Progenitor cell of endocrine pancreas (in vitro differentiated cells): ENCODE measurements at places on chromosomes 3 and 15.

GRCh38 chr3:171415070-171415469, 45.1 kb downstream of the TNIK start:
- DNase-seq: no peak

- no peak for DNase-seq
Observed at GRCh38 chr3:195558602-195559001, 15.5 kb upstream of the PPP1R2 start.

DNA sequence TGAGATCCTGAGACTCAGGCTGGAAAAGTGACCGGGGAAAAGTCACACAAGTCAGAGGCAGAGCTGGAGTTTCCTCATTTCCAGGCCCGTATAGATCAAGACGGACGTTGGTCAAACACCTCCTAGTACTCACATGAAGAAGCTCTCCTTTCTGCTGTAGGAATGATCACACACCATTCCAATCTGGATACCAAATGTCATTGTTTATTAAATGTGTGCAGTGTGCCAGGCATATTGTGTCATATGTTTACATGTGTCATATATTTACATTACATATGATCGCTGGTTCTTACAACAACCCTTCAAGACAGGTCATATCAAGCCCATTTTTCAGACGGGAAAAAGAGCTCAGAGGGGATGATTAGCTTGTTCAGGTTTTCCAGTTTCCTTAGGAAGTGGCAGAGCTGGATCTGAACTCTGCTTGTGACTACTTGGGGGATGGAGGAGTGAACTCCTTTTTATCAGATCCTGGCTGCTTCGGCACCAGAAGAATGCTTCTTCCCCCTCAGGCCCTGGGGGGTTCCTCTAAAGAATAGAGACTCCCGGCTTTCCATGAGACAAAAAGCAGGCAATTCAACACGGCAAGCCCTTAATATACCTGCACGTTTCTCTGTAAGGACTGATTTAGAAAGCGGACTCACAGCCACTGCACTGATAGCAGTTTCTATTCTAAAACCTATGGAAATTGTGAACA, 41.9 kb downstream of the FAM43A start:
- DNase-seq: no peak

GRCh38 chr15:40894681-40895448, 615 bp downstream of the VPS18 start:
- DNase-seq: peak; percentile 44

DNA sequence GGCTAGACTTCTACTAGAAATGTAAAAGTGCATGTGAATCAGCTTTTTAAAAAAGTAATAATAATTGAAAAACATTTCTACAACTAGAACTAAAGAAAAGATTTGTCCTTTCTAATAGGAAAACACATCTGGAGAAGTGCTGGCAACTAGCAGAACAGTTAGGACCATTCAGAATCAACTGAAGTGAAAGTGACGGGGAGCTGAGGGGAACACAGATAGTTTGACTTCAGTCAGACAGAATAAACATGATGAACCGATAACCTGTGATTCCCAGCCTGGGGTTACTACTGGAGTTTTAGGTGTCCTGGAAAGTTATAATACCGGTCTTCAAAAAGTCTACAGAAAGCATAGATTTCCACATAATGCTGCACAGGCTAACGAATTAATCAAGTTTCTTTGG, 28.1 kb downstream of the OPA1 start:
- DNase-seq: no peak

GRCh38 chr15:75214293-75215096, 12.8 kb downstream of the C15orf39 start:
- DNase-seq: no peak

GRCh38 chr3:119258915-119259314, 18.2 kb upstream of the B4GALT4 start:
- DNase-seq: no peak

GRCh38 chr3:169676925-169677537, 13.5 kb upstream of the MECOM start:
- DNase-seq: no peak

DNA sequence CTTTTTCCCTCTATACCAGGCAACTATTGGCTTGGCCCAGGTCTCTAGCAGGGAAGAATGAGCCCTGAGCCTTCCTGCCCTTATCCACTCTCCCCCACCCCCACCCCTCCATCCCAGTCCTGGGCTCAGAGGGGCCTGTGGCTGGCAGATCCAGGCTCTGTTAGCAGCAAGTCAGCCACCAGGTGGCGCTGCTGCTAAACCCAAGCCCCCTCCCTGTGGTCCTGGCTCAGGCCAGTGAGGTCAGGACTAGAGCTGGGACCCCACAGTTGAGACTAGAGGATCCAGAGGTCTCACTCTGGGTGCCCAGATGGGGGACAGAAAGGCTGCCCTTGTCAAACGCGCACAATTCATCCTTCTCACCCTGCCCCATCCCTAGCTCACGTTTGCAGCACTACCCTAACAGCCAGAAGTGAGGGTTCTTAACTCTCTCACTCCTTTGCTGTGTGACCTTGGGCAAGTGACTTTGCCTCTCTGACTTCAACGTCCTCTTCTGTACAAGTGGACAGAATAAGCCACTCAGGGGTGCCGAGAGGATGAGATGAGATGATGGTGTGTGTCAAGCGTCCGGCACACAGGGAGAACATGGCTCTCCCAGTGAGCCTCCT, 46.8 kb upstream of the SLC6A1 start:
- DNase-seq: peak; percentile 77

- no peak for DNase-seq
Observed at GRCh38 chr3:57805266-57805665, 49.2 kb downstream of the SLMAP start.

GRCh38 chr3:40179016-40179415, 130.5 kb upstream of the EIF1B start:
- peak; percentile 67 for DNase-seq

GRCh38 chr3:38157595-38157994, 7.7 kb upstream of the OXSR1 start:
- no peak for DNase-seq

DNA sequence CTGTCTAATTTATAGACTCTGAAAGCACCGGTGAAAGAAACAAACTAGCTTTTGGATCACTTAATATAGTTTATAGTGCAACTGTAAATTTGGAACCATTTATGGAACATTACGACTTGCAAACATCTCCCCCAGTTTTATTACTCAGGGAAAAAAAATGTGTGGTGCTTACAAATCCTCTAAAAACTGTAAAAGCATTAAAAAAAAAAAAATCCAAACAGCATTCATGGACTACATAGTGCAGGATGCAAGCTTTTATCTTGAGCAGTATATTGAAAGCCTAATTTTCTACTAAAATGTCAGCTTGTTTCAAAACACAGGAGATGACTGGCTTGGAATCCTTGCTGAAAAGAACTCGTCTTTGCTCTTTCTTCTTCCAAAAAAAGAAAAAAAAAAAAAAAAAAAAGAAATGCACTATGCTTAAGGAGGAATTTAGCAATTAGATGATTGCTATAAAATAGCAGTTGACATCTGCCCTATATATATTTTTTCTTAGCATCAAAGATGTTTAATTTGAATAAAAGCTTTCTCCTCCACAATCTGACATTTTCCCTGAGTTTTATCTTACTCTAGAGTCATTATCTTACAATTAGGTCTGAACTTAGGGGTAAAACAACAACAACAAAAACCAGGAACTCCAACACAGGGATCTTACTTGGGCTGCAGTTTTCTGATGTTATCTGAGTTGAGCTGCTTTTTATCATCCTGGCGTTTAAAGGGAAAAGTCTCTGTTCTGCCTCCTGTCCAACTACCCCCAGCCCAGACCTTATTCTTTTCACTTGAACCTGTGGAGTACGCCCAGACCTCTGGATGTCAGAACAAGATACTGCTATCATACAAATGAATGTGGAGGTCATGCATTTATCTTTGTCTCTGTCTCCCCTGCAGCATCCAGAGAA, 62.6 kb upstream of the PDZRN3 start:
- DNase-seq: no peak

GRCh38 chr3:115913069-115913686, 289.9 kb downstream of the GAP43 start:
- DNase-seq: no peak

DNA sequence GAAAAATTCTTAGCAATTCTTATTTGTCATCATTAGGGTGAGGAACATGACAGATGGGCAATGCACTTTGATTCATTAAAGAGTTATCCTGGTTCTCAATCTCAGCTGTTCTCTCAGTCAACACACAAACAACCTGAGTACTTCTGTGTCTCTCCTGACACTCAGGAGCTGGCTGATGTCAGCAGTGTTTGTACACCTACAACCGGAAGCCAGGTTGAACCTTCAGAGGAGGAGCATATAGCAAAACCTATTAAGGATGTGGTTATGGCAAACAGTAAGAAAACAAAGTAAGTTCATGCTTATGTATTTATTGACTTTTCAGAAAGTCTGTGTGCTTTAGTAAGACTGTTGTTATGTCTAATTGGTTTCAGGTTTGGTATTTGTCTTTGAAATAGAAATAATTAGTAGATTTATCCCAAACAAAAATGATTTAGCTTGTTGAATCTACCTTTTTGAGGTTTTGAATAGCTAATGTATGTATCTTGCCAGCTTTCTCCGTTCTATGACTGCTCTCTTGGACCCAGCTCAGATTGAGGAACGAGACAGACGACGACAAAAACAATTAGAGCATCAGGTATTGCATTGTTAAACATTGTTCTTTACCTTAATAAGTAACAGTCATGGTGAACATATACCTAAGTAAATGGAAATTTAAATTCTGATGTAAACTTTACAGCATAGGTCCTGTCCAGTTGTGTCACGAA, 36.6 kb downstream of the CCDC66 start:
- no peak for DNase-seq

DNA sequence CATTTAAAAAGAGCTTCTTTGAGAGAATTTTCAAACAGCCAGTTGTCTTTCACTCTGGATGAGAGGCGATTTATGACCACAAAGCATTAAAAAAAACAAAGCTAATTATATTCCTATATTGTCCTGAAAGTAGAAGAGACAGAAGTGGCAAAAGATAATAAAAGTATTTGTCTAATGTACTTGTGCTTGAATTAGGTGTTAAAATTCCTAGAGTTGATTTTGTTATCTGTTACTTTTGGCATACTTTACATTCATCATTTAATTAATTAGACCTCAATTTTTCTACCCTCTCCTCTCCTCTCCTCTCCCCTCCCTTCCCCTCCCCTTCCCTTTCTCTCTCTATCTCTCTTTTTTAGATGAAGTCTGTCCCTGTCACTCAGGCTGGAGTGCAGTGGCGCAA, 635.1 kb upstream of the ZNF385D start:
- DNase-seq: no peak

DNA sequence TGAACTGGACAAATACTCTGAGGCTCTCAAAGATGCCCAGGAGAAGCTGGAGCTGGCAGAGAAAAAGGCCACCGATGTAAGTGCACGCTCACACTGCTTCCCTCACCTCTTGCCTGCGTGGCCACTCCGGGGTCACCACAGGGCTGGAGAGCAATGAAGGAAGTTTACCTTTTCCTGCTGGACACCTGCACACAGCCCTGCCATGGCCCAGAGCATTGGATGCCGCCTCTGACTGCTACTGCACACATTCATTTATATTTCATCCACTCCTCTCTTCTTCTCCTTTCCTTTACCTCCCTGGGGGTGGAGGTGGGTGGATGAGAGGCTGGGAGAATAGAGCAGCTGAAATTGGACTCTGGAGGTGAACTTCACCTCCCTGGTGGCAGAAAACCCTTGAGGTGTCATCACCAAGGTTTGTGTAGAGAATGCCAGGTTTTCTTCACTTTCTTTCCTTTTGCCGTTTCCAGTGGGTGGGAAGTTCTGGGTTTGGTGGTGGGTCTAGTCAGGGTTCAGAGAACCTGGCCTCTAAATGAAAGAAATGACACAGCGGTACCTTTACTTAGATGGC, 1.6 kb downstream of the TPM1 start:
- DNase-seq: no peak

DNA sequence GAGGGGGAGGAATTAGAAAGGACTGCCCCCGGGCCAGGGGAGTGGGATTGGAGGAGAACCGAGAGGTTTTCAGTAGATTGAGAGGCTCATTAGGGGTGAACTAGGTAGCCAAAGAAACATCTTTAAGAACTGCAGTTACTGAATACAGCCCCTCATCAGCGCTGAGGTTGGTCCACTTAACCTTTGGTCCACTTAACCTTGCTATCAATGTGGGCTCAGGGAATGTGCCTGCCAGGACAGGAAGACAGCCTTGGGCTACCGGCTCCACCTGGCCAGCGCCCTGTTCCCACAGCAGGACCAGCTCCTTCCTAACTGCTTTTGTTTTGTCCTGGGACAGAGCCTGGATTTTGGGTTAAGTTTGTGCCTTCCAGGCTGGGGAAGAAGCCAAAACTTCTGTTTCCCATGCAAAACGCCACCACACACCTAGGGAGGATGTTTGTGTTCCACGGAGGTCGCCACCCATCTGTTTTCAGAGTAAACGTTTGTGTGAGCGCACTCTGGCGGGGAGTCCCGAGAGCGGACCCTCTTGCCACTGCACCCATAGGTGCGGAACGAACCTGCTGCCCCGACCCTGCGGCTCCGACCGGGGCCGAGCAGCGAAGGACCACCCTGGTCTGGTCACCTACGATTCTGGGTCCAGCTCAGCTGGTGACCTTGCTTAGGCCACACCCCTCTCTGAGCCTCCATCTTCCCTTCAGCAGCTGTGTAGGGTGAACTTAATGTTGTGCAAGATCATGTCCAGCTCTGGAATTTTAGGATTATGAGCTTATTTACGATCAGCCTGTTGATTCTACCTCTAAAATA, 107.4 kb downstream of the VGLL4 start:
- no peak for DNase-seq

GRCh38 chr3:61343543-61343942, 92.3 kb upstream of the FHIT start:
- no peak for DNase-seq

DNA sequence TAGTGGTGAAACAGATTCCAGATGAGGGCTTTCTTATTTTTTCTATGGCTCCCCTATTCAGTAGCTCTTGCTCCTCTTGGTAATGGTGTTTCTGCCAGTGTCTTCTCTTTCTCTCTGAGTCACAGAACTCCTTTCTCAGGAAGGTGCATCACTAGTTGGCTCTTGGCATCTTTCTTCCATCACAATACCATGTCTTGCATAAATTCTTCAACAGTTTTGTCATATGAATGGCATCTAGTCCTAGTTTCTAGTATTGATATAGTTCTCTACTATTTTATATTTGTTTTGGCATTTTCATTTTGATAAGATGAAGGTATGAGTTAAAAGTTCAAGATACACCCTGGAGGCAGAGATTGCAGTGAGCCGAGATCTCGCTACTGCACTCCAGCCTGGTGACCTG, 51.0 kb downstream of the REC114 start:
- no peak for DNase-seq

- no peak for DNase-seq
Observed at GRCh38 chr3:25474052-25474451, 46.0 kb downstream of the RARB start.

GRCh38 chr3:129461461-129462146, 21.6 kb downstream of the IFT122 start:
- no peak for DNase-seq

DNA sequence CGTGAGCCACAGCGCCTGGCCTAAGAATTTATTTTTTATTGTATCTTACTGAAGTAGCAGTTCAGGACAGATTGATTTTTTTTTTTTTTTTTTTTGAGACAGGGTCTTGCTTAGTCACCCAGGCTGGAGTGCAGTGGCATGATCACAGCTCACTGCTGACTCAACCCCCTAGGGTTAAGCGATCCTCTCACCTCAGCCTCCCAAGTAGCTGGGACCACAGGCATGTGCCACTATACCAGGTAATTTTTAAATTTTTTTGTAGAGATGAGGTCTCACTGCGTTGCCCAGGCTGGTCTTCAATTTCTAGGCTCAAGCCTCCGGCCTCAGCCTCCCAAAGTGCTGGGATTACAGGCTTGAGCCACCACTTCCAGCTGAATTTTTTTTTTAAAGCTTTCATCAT, 99.8 kb upstream of the HERC1 start:
- no peak for DNase-seq

GRCh38 chr15:73964736-73965093, 27.4 kb downstream of the STOML1 start:
- DNase-seq: peak; percentile 67
